ENCODE measurements at places on chromosomes 12 and 14.

GRCh38 chr12:3961591-3961990, 88.4 kb upstream of the PARP11 start:
- no peak for DNase-seq

DNA sequence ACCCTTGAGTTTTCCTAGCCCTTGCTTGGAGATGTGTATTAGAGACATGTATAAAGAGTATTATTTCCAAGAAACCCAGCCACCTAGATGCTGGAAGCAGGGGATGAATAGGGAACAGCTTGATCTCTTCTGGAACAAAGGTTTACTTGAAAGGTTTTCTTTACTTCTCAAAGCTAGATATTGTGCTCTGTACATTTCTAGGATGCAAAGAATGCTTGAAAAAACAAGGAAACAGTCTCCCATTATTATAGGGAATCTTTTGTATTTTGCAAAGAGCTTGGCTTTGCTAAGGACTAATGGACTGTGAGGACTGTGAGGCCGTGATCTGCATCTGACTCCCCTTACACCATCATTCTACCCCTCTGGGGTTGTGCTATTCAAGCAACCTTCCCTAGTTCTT, 77.9 kb downstream of the PRICKLE1 start:
- DNase-seq, result no peak

GRCh38 chr14:22849212-22849819, 12.9 kb downstream of the MMP14 start:
- DNase-seq, result no peak

- no peak for DNase-seq
Observed at GRCh38 chr12:58313091-58313855, 371.9 kb downstream of the ATP23 start.

DNA sequence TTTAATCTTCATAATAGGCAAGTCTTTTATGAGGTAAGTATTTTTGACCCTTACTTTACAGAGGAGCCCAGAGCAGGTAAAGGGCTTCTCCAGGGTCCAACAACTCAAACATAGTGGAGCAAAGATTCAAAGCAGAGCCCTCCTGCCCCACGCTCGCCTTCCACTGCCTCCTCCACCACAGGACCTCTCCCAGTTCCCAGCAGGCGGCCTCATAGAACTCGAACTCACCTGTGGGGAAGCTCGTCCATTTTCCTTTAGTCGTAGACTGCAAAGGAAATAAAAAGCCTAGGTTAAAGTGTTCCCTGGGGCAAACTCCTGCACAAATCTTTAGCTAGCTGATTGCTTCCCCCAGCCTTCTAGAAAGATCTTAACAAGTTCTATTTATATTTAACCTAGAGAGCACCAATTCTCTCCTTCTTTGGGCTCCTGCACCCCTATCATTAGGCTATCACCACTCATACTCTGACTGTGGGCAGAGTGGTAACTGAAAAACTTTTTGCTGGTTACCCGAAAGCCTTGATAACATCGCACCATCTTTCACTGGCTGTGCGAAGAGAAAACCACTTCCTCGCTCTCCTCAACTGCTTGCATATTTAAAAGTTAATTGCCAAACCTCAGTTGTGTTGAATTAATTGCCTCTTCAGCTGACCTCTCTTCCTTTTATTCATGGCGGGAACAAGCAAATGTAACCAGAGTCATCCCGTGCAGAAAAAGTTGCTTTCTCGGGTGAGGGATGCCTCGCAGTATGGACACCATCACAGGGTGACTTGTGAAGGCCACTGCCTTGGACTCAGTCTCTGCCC, 299.6 kb downstream of the DPF3 start:
- no peak for DNase-seq

- no peak for DNase-seq
Observed at GRCh38 chr12:8886502-8887284, 27.6 kb upstream of the PHC1 start.

GRCh38 chr14:104750056-104750752, 2.7 kb upstream of the SIVA1 start:
- no peak for DNase-seq

DNA sequence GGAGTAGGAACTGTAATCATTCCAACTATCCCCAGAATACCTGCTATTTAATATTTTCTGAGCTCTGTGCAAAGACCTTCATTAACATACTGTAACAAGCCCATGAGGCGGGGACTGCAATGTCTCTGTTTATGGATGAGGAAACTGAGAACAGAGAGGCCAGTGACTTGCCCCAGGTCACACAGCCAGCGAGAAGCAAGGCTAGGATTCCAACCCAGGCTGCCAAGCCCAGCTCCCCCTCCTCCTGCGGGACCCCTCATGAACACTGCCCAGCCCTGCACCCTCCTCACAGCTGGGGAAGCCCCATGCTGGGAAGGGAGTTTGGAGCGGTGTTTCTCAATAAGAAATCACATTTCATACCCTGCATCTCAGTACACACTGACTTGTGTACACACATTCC, 10.9 kb downstream of the HVCN1 start:
- DNase-seq, result no peak

GRCh38 chr12:119885549-119885948, 8.4 kb upstream of the CIT start:
- DNase-seq, result no peak

DNA sequence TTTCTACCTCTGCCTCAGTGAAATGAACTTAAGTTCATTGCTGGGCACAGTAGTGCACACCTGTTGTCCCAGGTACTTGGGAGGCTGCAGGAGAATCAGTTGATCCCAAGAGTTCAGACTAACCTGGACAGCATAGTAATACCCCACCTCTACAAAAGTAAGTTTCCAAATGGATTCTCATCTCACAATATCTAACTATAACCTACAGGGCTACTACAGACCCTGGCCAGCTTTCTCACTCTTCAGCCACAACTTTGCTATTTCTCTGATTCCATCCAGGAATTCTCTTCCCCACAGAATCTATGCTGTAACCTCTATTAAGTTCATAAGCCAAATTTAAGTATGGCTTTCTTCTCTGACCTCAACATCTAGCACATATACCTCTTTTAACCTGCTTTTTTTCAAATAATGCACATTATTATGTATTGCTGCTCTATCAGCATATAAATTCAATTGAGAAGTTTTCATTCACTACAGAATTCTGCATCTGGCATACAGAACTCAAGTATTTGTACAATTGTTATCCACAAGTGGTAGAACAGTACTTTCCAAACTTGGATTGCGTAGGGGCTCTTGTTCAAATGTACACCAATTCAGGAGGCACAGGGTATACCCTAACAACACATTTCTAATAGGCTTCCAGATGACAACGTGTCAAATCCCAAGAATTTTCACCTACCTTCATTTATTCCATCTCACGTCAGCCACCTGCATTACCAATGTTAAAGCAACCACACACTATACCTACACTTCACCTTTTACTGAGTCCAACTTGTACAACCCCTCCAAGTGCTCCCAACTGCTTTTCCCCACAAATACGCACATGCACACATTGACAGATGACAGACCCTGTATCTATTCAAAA, 3.8 kb downstream of the RPS29 start:
- no peak for DNase-seq

GRCh38 chr12:57738661-57739237, at the start of gene AGAP2:
Gene AGAP2, minus strand, starts transcription at chr12:57738742. Its CDS starts 496 bp downstream, at chr12:57738246.
- peak; percentile 77 for DNase-seq

DNA sequence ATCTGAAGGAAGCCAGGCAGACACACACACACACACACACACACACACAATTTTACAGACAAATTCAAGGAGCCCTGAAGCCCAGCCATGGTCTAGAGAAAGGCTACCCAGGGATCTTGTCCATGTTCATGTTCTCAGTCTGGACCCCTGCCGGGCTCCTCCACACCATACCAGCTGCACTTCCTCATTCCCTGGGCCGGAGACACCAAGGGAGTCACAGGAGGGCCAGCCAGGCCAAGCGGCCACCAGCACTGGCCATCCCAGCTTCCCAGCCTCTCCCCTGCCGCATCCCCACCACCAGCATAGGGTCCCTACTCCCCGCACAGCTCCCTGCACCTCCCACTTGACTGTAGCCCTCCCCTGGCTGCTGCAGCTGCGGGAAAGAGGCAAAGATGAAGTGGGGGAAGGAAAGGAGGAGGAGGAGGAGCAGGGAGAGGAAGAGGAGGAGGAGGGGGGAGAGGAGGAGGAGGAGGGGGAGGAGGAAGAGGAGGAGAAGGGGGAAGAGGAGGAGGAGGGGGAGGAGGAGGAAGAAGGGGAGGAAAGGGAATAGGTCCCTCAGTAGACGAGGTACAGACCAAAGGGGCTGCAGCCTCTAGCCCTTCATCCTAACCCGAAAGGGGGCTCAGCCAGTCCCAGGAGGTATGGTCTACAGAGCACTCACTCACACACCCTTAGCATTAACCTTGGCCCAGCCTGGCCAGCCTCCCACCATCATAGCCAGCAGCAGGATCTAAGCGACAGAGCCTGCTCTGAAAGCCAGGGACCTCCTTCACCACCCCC, 293.2 kb downstream of the DPF3 start:
- no peak for DNase-seq

- DNase-seq, result no peak
Observed at GRCh38 chr14:38202444-38203191, 5.1 kb upstream of the SSTR1 start.

DNA sequence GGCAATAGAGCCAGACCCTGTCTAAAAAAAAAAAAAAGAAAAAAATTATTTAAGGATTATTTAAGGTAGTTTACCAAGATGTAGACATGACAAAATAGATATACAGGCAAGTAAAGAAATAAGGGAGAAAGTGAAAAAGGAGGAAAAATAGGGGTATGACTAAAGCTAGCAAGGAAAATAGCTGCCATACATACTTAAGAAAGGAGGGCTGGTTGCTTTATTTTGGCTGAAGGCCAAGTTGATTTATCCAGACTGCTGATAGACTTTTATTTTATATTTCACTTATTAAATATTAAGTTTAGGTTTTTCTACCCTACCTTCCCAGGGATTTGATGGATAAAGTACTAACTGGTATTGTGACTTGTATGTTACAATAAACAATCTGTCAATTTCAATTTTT, 8.3 kb upstream of the AEBP2 start:
- no peak for DNase-seq

GRCh38 chr14:57038689-57039088, 228.4 kb upstream of the OTX2 start:
- no peak for DNase-seq

- DNase-seq, result no peak
Observed at GRCh38 chr12:109053382-109054123, 1.2 kb downstream of the USP30 start.

DNA sequence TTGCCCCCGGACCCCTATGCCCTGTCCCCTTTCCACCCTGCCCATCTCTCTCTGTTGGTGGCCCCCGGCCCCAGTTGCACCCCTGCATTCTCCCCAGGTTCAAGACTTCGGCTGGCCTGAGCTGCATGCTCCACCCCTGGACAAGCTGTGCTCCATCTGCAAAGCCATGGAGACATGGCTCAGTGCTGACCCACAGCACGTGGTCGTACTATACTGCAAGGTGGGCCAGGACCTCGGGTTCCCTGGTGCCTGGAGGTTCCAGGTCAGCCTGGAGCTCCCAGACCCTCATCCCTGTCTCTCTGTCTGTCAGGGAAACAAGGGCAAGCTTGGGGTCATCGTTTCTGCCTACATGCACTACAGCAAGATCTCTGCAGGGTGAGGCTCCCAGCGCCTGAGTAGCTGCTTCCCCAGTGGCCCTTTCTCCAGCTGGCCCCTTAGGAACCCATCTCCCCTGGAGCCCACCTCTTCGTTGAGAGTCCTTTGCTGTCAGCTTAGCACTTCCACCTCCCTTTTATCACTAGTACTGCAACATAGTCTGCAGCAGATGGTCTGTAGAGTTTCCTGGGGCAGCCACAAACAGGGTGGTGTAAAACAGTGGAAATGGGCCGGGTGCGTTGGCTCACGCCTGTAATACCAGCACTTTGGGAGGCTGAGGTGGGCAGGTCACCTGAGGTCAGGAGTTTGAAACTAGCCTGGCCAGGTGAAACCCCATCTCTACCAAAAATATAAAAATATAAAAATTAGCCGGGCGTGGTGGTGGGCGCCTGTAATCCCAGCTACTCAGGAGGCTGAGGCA, 5.8 kb downstream of the TNS2 start:
- no peak for DNase-seq

- peak; percentile 73 for DNase-seq
Observed at GRCh38 chr12:1630133-1630826, 1.2 kb downstream of the WNT5B start.

- DNase-seq, result no peak
Observed at GRCh38 chr14:99531251-99532096, 50.3 kb downstream of the CCNK start.

DNA sequence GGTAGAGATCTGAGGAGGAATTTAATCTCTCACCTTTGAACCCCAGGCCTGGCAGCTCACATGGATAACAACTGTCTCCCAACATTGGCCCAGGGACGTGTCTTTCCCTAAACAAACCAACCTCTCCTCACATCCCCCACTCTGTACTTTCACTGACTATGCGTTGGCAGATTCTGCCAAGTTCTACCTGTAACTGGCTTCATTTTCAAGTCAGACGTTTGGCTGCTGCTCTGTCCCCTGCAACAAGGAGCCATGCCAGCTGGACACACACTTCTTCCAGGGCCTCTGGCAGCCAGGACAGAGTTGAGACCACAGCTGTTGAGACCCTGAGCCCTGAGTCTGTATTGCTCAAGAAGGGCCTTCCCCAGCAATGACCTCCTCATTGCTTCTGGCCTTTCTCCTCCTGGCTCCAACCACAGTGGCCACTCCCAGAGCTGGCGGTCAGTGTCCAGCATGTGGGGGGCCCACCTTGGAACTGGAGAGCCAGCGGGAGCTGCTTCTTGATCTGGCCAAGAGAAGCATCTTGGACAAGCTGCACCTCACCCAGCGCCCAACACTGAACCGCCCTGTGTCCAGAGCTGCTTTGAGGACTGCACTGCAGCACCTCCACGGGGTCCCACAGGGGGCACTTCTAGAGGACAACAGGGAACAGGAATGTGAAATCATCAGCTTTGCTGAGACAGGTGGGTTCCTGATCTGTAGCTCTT, at the start of gene INHBC:
Gene INHBC (plus strand): TSS at position 268 of the 707 bp plus-strand sequence. CDS start 103 bp downstream, at position 371.
- DNase-seq, result no peak

- DNase-seq, result no peak
Observed at GRCh38 chr14:24311837-24312615, 724 bp downstream of the LTB4R start.

DNA sequence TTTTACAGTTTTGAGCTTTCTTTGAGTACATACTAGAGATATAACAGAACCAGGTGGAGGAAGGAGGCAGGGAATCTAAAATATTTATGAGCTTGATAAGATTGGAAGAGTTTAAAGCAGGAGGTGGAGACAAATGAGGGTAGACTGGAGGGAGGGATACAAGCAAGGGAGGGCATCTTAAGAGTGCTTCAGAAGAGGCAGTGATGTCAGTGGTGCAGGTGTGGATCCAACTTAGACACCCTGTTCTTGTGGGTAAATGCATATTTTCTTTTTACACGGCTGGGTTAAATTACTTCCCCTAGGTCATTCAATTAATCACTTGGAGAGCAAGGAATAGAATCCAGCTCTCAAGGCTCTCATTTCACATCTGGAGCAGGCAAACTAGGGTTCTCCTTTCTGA, 146.1 kb upstream of the LRIG3 start:
- DNase-seq, result no peak
